Stimulated activated CD8-positive, alpha-beta memory T cell treated with anti-CD3 and anti-CD28 coated beads, Interleukin-4, amount 100 ng/mL, for 24 hours (primary cell): ENCODE measurements at places on chromosomes 5 and 9.

GRCh38 chr9:23571414-23572104 lies 254.5 kb downstream of the ELAVL2 start:
- no peak for DNase-seq

- no peak for DNase-seq
These were observed 724 bp downstream of the NR2F1-AS1 start for GRCh38 chr5:93580063-93580926.

DNA sequence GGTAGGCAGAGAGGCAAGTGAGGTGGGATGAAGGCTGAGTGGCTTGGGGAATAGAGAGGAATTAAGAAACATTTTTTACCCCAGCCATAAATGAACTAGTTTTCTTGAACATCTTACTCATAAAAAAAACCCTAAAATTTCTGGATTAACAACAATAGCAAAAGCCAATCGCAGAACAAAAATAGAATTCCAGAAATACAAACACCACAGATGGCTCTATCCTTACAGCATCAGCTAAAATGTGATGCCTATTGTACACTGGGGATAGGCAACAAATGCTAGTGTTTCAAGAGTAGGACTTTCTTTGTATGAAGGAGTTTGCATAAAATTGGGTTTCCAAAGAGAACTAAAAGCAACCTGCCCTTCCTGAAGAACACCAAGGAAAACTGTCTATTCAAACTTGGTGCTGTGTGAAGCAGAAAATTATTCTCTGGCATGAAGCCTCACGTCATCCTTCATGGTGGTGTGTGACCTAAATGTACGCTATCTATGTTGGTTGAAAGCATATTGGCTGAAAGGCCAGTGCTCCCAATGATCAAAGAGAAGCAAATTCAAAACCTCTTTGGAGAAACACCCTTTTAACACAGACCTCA lies 82.9 kb downstream of the JAKMIP2 start:
- DNase-seq: no peak

DNA sequence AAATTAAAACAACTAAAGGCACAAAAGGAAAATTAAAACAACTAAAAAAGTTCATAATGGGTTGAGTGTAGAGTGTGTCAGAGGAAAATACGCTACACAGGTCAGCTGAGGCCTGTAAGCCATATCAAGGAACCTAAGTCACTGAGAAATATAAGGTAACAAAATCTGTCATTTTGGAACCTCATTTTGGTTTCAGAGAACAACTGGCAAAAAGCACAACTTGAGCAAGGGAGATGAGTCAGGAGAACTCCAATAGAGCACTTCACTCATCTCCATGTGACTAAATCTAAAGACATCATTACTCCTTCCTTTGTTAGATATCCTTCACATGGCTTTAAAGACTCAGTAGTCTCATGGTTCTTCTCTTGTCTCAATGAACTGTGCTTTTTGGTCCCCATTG lies 269.4 kb upstream of the POU5F2 start:
- DNase-seq: no peak

DNA sequence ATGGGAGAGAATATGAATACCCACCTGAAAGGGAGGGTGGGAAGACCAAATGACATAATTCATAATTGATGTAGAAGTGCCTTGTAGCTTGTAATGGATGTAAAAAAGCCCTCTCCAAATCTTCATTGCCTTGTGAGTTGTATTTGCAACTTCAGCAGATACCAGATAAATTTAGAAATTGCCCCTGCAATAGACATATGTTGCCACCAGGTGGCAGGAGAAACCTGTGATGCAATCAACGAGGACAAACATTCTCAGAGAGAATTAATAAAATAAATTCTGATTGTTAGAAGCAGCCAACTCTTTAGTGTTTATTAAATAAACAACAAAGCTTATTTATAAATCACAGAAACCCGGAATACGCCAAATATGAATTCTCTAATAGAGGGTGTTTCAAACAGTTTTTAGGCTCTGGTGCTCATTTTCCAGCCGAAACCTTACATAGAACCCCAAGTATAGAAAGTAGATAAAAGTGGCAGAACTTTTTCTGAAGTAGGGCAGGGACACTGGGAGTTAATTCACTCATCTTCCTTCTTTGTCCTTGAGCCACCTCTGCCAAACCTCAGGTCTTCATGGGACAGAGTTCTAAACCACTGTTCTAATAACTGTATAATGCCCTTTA lies 147.8 kb downstream of the TMEM38B start:
- no peak for DNase-seq

GRCh38 chr5:64505769-64506566 lies at the start of gene RGS7BP:
Gene RGS7BP, plus strand, starts transcription at chr5:64506015. Its CDS starts 610 bp downstream, at chr5:64506625.
- DNase-seq: no peak

DNA sequence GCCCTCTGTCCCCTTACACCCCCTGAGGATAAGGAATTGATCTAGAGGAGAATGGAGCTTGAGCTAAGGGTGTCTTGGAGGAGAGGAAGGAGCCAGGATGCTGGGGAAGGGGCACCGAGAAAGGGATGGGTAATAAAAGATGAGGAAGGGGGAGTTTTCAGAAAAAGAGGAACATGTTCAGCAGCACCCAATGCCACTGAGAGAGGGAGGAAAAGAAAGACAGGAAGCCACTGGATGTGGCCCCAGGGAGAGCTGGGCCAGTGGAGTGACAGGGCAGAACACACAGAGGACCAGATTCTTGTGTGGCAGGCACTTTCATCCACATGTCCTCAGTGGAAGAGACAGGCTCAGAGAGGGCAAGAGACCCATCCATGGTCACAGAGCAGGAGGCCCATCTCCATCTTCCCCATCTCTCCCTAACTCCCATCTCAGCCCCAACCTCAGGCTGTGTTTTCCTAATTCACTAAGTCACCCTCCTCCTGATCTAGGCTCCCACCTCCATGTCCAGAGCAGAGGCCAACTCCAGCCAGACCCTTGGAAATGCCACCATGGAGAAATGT lies 7.2 kb downstream of the PFN3 start:
- DNase-seq: no peak

- no peak for DNase-seq
These were observed 274.5 kb downstream of the GADD45G start for GRCh38 chr9:89879276-89879675.

GRCh38 chr5:6673963-6674362 lies 39.3 kb upstream of the TENT4A start:
- no peak for DNase-seq

DNA sequence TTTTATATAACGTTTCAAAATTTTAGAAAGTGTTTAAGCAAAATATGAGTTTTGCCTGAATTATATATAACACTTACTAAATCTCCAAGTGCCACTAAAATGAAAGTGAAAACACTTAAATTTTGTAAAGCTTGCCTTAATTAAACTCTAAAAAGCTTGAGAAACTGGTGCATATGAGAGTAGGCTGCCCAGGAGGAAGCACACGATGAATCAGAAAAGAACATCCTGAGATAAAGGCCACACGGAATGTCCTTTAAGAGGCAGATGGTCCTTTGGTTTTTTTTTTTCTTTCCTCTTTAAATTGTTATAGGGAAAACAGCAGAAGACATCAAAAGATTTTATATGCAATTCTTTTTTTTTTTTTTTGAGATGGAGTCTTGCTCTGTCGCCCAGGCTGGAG lies 60.3 kb downstream of the HABP4 start:
- no peak for DNase-seq

GRCh38 chr5:137282216-137282615 lies 216.9 kb downstream of the SPOCK1 start:
- no peak for DNase-seq

- no peak for DNase-seq
These were observed 65.4 kb upstream of the ARAP3 start for GRCh38 chr5:141747152-141748141.
